ENCODE measurements at places on chromosomes 1 and 21. TPM values are rescaled to one million over a fixed set of nuclear protein-coding genes. Genes with fewer than 3 reads are reported as not detected.

AVPR1B gene
- not detected for total RNA-seq

GABRD gene
- 0.26 TPM for total RNA-seq

C4BPA gene
- total RNA-seq = not detected

OMA1 gene
- 12.9 TPM for total RNA-seq

GJC2 gene
- total RNA-seq = 0.61 TPM

TRAF5 gene
- 57.2 TPM for total RNA-seq

LHX8 gene
- not detected for total RNA-seq

OR10T2 gene
- total RNA-seq = not detected

PEAR1 gene
- total RNA-seq = 0.36 TPM

ADCY10 gene
- not detected for total RNA-seq

MTARC2 gene
- not detected for total RNA-seq

LCE1A gene
- total RNA-seq = not detected

COL8A2 gene
- 0.08 TPM for total RNA-seq

GRCh38 chr1:172556461-172556860, 23.5 kb downstream of the SUCO start:
- no peak for DNase-seq

GRCh38 chr1:207284209-207284897, 37.1 kb upstream of the CD55 start:
- DNase-seq = no peak

GRCh38 chr21:31182231-31183140, 144.2 kb upstream of the KRTAP19-8 start:
- DNase-seq = peak; percentile 42

DNA sequence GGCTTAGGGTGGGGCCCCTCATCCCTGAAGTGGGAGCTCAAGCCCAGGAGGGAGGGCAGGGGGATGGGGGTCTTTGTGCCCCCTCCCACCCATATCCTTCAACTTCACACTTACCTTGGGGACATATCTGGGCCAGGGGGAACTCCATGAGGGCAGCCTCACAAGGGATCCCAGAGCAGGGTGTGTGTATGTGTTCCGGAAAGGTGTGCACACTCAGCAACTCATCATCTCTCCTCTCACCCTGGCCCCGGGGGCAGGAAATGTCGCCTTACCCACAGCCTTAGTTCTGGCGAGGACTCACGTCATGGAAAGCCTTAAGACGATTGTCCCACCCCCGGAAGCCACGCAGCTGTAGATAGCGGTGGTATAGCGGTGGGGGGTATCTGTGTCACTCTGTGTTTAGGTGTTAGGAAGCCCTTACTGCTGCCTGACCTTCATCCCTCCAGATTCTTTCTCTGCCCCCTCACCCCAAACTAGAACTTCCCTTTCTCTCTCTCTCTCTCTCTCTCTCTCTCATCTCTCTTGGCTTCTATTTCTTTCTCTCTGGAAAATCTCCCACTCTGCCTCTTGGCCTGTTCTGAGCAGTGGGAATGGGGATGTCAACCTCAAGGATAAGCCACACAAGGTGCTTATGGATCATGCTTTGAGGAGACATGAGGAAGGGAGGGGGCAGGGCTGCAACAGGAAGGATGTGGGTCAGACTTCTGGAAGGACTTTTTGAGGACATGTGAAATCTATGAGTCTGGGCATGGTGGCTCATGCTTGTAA, at the start of gene SH2D2A:
Gene SH2D2A (minus strand): TSS at position 288 of the 768 bp plus-strand sequence. CDS start 140 bp downstream, at position 148.
- peak; percentile 94 for DNase-seq

GRCh38 chr1:215219372-215219771, 136.8 kb downstream of the KCNK2 start:
- DNase-seq = no peak

GRCh38 chr1:180691322-180691913, 59.6 kb downstream of the XPR1 start:
- no peak for DNase-seq

GRCh38 chr1:214438075-214438474, 113.3 kb downstream of the PTPN14 start:
- DNase-seq = no peak

- no peak for DNase-seq
Observed at GRCh38 chr1:107979088-107979487, 14.1 kb upstream of the VAV3 start.

DNA sequence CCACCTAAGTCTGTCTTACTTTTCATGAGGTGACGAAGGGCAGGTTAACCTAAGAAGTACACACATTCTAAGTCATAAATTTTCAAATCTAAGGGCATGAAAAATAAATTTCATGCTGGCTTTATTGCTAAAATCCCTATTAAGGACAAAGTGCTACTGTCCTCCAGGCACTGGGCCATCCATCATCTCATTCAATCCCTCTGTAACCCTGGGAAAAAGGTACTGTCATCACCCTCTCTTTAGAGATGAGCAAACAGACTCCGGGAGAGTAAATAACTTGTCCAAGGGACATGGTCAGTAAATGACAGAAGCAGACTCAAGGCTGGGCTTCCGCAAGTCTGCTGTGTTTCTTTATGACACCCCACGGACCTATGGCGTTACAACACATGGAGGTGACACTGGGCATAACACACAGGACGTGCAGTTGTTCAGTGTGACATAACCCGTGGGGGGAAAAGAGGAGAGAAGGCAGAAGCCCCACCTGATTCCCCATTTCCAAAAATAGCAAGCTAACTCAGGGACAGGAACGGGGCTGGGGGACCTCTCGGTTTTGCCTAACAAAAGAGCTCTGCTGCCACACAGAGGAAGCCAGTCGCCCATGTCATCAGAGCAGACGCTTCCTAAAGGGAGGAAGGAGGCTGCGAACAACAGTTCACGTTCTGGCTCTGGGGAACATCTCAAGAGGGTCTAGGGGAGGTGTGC, 12.5 kb upstream of the SRM start:
- DNase-seq = no peak

- DNase-seq = no peak
Observed at GRCh38 chr21:17784604-17785402, 34.4 kb downstream of the C21orf91 start.

- no peak for DNase-seq
Observed at GRCh38 chr1:160123726-160124125, 8.2 kb downstream of the ATP1A2 start.

- DNase-seq = no peak
Observed at GRCh38 chr1:98421085-98421435, 240.5 kb upstream of the SNX7 start.

DNA sequence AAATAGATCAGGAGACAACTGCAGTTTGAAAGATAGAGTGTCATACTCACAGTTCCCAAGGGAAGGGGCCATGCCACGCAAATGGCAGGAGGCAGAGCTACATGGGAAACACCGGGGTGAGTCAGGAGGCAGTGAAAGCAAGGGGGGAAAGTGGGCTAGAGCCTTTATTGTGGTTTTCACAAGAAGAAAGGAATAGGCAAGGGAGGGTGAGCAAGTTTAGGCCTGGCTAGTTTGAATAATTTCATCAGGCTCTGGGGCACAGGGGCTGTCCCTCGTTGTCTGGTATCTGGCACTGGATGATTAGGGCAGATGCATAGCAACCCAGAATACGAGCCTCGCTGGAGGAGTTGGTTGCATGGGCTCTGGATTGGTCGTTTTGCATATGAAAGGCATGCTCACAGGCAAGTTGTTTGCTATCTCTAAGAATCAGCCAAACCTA, 17.0 kb upstream of the ITLN2 start:
- DNase-seq = no peak

GRCh38 chr1:154344977-154345837, 19.9 kb downstream of the ATP8B2 start:
- peak; percentile 44 for DNase-seq

GRCh38 chr21:27817074-27817473, 850.2 kb upstream of the ADAMTS5 start:
- DNase-seq = no peak

- DNase-seq = no peak
Observed at GRCh38 chr1:35180776-35181374, 12.1 kb downstream of the SFPQ start.

DNA sequence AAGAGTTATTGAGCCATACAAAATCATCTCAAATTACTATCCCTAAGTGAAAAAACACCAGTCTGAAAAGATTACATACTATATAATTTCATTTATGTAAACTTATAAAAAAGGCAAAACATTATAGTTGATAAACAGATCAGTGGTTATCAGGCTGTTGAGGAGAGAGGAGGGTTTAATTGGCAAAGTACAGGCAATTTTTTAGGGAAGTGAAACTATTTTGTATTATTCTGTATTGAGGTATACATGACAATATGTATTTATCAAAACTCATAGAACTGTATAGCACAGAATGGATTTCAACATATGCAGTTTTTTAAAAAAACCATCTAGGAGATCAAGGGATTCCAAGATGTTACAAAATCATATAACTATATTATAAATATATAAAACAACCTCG, 403.7 kb downstream of the LTN1 start:
- no peak for DNase-seq

DNA sequence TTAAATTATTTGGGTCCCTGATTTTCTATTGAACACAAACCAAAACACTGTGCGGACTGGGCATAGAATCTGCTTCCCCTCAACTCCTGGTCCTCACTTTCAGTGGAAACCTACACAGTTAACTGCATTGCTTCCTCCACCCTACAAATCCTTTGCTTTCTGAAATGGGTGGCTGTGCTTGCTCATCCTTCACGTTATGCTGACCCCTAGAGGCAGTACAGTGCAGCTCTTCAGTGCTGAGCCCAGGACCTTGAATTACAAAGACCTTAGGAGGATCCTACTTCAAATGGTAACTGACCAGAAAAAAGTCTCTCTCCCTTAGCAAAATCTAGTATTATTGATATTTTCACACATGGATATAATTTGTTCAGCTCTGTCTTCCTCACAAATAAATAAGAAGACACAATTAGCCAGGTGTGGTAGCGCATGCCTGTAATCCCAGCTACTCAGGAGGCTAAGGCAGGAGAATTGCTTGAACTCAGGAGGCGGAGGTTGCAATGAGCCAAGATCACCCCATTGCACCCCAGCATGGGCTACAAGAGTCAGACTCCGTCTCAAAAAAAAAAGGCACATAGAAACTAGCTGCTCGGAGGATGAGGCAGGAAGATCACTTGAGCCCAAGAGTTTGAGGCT, 63.4 kb upstream of the L1TD1 start:
- peak; percentile 3 for DNase-seq

DNA sequence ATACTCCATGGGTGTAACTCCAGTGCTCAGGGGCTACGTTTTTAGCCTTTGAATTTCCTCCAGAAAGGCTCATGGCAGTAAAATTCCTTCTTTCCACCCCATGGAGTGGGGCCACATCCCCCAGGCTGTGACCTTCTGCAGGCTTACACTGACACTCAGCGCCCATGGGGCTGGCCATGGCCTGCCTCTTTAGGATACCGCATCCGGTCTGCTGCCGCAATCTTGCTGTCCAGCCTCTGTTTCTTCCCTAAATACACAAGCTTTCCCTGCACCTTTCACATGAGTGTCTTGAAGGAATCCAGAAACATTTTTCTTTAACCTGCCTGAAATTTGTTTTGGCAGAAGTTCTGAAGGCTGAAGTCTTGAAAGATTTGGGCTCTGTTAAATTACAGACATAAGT, 170.5 kb downstream of the NTMT2 start:
- no peak for DNase-seq

GRCh38 chr1:22292011-22292788, 149.3 kb upstream of the WNT4 start:
- DNase-seq = no peak

DNA sequence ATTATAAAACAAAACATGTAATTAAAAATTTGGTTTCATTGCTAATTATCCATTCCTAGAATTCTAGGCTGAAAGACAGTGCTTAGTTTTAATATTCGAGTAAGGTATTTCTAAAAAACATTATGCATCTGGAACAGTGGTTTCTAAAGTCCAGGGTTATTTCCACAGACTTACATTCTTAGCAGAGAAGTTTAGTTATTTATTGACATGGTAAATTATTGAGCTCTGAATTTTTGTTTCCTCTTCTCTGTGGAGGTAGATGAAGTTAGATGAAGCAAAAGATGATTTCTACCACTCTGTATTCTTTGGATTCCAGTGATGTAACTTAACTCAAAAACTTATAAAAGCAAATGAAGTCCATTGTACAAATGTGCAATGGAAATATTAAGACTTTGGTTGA, 709.4 kb downstream of the MRPL39 start:
- no peak for DNase-seq

GRCh38 chr1:228222548-228222947, 14.7 kb downstream of the OBSCN start:
- no peak for DNase-seq

DNA sequence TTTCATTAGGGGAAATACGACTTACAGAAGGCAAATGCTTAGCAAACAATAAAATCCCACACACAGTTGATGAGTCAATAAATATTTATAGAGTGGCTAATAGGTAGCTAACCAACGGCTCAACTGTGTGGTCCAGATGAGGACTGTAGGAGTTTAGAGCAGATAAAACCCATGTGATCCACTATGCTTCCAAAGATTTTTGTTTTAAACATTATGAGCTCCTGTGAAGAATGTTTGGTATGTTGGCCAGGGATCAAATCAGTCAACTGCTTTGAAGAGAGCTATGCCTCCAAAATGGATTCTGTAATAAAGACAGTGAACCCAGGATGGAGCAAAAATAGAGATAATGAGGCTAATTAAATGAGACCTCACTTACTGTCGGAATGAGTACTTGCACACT, 72.3 kb upstream of the COL11A1 start:
- DNase-seq = no peak

DNA sequence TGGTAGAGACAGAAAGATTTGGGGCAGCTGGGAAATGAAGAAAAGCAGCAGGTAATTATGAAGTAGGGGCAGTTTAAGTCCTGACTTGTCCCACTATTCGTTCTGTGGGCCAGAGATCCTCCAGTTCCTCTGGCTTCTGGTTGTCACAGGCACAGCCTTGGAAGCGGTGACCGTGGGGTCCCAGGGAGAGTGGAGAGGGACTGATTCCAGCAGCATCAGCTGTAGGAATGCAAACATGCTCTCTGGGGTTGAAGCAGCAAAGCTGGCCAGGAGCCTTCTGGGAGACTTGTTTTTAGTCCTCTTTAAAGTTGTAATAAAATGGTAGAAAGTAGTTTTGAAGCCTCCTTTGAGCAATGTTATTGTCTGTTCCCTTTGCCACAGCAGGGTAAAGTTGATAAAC, 488.0 kb downstream of the LMO4 start:
- DNase-seq = no peak

DNA sequence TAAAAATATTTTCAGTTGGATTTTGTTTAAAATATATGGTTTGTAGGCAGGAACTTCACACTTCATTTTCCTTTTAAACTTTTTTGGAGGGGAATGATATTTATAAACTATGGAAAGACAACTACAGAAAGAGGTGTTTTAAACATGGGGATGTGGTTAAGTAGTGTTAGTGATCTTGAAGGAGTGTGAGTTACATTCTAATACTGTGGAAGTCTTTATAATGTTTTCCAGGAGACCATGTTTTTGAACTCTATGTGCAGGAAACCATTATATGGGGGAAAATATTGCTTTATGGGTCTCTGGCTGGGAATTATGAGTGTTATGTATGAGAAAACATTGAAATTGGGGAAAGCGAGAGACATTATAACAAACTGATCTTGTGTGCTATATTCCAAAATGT, 35.8 kb upstream of the COL24A1 start:
- no peak for DNase-seq

DNA sequence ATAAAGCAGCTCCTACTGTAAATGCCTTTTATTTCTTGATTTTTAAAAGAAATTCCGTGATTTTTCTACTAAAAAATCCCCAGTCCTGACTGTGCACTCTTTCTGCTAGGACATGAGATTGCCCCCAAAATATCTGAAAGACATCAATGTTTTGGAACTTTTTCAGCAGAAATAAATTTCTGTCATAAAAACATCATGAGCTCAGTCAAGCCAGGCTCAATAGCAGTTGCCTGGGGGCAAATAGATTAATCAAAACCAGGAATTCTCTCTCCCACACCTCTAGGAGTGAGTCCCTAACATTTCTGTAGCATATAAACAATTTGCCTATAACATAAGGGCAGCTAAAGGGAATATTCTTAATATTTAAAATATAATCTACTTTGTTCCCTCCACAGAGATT, 654.1 kb downstream of the PTPRC start:
- no peak for DNase-seq
